CD4-positive, alpha-beta T cell treated with Interleukin-4 for 1 hour (primary cell): ENCODE measurements at places on chromosomes 4 and X.

DNA sequence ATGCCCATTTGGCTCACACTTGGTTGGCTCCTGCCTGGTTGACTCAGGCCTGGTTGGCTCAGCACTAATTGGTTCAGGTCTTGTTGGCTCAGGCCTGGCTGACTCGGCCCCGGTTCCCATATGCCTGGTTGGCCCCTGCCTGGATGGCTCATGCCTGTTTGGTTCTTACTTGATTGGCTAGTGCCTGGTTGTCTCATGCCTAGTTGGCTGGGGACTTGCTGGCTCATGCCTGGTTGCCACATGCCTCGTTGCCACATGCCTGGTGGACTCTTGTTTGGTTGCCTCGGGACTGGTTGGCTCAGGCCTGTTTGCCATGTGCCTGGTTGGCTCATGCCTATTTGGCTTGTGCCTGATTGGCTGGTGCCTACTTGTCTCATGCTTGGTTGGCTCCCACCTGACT, 103.7 kb downstream of the APOOL start:
- no peak for DNase-seq

DNA sequence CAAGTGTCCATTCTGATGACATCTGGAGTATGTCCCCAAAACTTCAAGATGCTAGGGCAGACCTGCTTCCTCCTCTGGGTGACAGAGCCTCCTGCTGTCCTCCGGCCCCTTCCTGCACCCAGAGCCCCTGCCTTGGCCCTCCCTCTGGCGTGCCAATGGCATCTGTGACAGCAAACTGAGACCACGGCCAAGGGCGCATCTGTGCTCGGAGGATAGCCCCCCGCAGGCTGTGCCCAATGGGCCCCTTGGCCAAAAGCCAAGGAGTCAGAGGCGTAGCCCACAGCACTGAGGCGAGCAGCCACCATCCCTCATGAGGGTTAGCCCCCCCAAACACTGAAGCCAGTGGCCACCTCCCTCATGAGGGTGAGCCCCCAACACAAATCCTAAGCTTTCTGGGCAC, 7.9 kb downstream of the LRPAP1 start:
- DNase-seq: no peak

- DNase-seq: no peak
Observed at GRCh38 chrX:126819429-126819828, at the start of gene PRR32. TSS of gene PRR32 (plus strand) at chrX:126819729. CDS start at chrX:126819844, 115 bp downstream.

- no peak for DNase-seq
Observed at GRCh38 chrX:118963159-118963558, 11.3 kb upstream of the LONRF3 start.

GRCh38 chr4:123476089-123476488, 79.5 kb downstream of the SPRY1 start:
- no peak for DNase-seq

DNA sequence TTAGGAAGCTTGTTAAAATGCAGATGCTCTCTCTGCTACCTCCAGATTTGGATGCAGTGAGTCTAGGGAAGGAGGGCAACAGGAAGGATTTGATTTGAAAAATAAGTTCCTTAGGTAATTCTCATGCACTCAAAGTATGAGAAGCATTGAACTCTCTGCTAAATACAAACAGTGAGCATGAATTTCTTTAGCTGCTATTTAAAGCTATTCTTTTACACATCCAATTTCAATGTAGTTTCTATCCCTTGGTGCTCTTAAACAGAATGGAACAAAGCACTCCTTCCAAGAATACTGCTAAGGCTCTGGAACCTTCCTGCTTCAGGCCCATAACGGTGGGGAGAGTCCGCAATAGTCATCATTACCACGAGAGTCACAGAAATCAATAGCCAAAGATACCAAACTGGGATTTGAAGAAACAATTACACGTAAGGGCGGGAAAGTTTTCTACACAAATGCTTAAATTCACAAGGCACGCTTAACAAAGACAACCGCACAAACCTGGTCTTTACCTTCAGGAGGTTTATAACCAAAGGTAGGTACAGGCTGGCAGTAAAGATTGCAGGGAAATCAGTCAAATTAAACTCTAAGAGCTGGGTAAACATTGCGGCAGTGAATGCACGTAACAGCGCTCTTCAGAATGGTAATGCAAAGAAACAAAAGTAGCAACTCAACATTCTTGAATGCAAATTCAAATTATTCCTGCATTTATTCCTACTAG, 123.2 kb upstream of the NAP1L5 start:
- no peak for DNase-seq

- DNase-seq: no peak
Observed at GRCh38 chrX:151983186-151983585, 8.7 kb upstream of the GABRE start.

DNA sequence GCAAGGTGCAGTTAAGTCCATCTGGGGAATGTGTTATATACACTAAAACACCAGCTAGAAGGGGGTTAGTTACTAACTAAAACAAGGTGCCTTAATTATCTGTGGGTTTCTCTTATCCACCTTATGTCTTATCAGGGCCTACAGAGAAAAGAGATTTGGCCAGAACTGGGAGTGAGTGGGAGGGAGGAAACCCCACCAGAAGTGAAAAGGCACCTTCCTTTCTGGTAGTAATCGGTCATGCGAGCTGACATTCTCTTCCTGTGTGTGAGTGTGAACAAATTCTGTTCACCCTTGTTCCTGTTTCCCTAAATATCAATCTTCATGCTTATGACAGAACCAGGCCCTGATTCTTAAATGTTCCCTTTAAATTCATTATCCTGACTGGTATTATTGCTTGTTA, 43.5 kb downstream of the SRPX2 start:
- no peak for DNase-seq

- no peak for DNase-seq
Observed at GRCh38 chr4:184616633-184617551, 32.4 kb downstream of the CASP3 start.

DNA sequence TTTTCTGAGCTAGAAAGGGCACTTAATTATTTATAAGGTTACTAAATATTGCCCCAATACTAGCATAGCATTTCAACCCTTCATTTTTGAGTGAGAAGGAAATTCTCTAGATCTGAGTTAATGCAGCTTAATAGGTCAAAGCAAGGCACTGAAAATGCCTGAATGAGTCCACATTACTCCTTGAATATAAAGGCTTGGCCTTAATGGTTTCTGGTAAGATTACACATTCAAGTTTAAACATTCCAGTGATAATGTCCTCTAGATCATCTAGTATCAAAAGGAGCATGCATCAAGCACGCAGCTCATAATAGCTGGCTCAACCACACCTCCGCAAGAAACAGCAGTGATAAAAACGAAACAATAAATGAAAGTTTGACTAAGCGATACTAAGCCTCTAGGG, 87.5 kb downstream of the SPANXN3 start:
- DNase-seq: no peak

DNA sequence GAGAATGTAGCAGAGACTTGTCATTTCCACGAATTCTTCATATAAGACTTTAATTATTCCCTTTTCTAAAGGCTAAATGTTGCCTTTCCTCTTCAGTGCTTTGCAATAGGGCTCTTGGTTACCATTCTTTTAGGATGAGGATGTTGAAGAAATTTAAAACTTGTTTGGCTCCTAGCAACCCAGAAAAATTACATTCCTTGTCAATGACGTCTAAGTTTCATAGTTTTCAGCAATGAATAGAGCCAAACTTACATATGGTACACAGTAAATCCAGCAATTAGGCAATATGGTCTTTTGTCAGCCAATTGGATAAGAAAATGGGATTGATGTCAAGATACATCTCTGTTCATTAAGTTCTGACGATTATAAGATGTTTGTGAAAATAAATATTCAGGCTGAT, 1639.6 kb upstream of the PCDH10 start:
- DNase-seq: no peak
